ENCODE measurements at places on chromosomes 3 and 15. TPM values are rescaled to one million over a fixed set of nuclear protein-coding genes. Genes with fewer than 3 reads are reported as not detected.

The GOLGA8M gene
- total RNA-seq, result not detected

The GREM1 gene
- under 0.01 TPM for total RNA-seq

The CFAP161 gene
- not detected for total RNA-seq

The CMTM8 gene
- total RNA-seq, result 1.8 TPM

The C3orf80 gene
- total RNA-seq, result 0.18 TPM

The SIDT1 gene
- total RNA-seq, result not detected

The IL5RA gene
- not detected for total RNA-seq

The LMAN1L gene
- total RNA-seq, result not detected

The PLOD2 gene
- total RNA-seq, result 416 TPM

The TIMP4 gene
- 17.1 TPM for total RNA-seq
